ENCODE measurements at places on chromosomes 1 and 21. TPM values are rescaled to one million over a fixed set of nuclear protein-coding genes. Genes with fewer than 3 reads are reported as not detected.
A peak's percentile ranks its signal among the peaks of the same experiment; 100 is the strongest.

- no peak for DNase-seq
- no peaks in the 10 kb centered on the region for H3K36me3 ChIP-seq
- peaks cover 3% of the 10 kb centered on the region for H3K4me1 ChIP-seq
- no peak overlapping the region for H3K27ac ChIP-seq
Measured at GRCh38 chr1:31397360-31398095, 15.5 kb upstream of the SERINC2 start.

- H3K4me3 ChIP-seq: no peak overlapping the region
- no peaks in the 10 kb centered on the region for H3K27me3 ChIP-seq
- no peaks in the 10 kb centered on the region for H3K4me1 ChIP-seq
- no peak overlapping the region for H3K27ac ChIP-seq
- H3K36me3 ChIP-seq: no peaks in the 10 kb centered on the region
Measured at GRCh38 chr21:27060190-27060589, 93.3 kb upstream of the ADAMTS5 start.

DNA sequence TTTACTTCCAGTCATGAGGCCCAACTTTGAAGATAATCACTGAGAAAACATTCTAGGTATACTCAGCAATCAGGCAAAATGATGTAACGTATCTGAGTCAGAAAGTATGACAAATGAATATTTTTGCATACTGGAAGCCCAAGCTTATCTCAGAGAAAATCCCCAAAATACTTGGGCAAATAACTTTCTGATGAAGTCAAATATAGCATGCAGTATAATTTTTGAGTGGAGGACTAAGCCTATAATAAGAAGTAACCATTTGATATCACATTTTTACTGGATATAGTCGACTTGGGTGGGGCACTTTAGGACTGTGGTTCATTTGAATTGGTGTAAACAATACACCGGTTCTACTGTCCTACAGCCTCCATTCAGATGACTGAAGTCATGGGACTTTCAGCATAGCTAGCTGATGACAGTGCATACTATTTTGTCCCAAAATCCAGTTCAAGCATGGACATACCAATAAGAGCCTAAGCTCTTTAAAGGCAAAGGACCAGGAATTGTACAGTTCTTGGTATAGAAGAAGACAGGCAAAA, 2.3 kb upstream of the GADD45A start:
- H3K4me3 ChIP-seq: no peak overlapping the region
- no peaks in the 10 kb centered on the region for H3K27me3 ChIP-seq
- no peak for DNase-seq
- peaks cover 12% of the 10 kb centered on the region for H3K36me3 ChIP-seq
- peaks cover 3% of the 10 kb centered on the region for H3K4me1 ChIP-seq
- peak overlapping the region; percentile 5 for H3K27ac ChIP-seq

GRCh38 chr21:21751286-21751685, 753.1 kb downstream of the NCAM2 start:
- H3K4me1 ChIP-seq: no peaks in the 10 kb centered on the region
- no peaks in the 10 kb centered on the region for H3K27me3 ChIP-seq
- no peak for DNase-seq
- no peak overlapping the region for H3K4me3 ChIP-seq
- no peaks in the 10 kb centered on the region for H3K36me3 ChIP-seq

Gene C1orf226
- total RNA-seq: 0.85 TPM

Gene BCAN
- total RNA-seq: not detected

Gene ANKRD34A
- total RNA-seq: 13.6 TPM

Gene ATP1A2
- 316 TPM for total RNA-seq

All from ascending aorta (tissue), 2 donors.